ENCODE measurements at places on chromosomes 1 and 21.
A peak's percentile ranks its signal among the peaks of the same experiment; 100 is the strongest.

DNA sequence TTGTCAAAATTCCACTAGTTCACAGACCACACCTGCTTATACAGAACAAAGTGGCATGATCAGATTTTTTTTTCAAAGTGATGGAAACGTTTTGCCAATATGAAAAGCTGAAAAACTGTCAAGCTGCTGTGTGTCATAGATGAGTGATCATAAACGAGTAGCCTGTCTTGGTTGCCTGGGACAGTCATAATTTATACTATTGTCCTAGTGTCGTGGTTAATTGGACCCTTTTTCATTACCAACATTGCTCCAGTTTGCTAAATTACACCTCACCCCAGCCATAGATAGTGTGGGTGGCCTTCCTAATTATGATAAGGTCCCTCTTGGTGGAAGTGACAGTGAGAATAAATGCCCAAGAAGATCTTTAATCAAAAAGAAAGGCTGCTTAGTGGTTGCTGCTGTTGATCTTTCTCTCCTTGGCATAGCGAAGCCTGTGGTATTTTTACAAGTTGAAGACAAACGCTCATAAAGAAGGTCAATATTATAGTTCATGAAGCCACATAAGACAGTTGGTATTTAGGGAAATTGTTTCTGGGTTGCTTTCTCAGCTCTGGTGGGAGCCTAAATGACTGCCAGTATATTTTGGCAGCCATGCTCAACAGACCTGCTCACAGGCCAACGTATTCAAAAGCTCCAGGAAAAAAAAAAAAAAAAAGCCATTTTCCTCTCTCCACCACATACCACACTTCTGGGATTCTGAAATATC, 478.1 kb downstream of the PLA2G4A start:
- H3K27ac ChIP-seq, result no peak overlapping the region
- H3K27me3 ChIP-seq, result no peaks in the 10 kb centered on the region
- H3K36me3 ChIP-seq, result no peaks in the 10 kb centered on the region
- DNase-seq, result no peak

DNA sequence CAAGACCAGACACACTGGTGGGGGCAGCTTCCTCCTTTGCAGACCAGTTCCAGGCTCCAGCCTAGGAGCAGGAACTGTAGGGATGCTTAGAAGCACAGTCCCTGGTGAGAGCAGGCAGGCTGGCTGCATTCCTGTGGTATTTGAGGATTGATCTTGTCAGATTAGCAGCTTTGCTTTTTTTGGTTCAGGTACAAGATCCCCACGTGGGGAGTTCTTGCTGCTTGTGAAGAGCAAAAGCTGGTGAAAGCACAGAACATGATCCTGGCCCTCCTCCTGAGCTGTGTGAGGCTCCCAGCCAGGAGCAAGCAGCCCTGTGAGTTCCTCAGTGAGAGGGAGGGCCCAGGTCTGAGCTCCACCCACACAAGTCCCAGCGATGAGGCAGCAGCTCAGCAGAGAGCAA, 75.3 kb upstream of the ARTN start:
- no peaks in the 10 kb centered on the region for H3K36me3 ChIP-seq
- no peak overlapping the region for H3K27ac ChIP-seq
- peaks cover 27% of the 10 kb centered on the region for H3K4me1 ChIP-seq

DNA sequence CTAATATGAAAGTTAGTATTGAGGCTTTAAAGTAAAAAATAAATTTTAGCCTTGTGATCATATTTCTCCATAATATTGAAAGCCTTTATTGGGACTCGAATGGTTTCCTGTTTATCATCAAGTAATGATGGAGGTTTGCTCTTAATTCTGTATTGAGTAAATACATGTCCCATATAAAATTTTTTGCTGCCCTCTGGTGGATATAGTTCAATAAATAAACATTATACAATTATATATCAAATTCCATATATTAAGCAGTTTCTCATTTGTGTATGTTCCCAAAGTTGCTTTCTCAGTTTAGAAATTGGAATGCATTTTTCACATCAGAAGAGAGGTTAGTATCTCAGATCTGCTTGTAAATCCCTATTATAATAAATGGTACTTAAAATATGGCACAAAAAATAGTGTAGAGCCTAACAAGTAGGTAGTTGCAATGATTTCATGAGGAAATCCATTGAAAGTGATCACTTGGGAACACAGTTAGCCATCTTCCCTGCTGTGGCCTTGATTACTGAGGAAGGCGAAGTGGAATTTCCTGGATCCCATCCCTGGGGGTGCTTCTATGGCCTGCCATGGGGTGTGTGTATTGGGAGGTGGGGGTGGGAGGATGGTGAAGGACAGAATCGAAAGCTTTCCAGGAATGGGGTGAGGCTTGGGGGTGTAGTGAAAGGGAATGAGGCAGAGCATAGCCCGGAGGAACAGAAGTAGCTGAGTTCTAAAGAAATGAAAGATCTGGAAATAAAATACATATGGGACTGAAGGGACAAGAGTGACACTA, 84.1 kb upstream of the C21orf91 start:
- no peak overlapping the region for H3K4me3 ChIP-seq
- no peaks in the 10 kb centered on the region for H3K36me3 ChIP-seq
- no peak overlapping the region for H3K27ac ChIP-seq
- no peaks in the 10 kb centered on the region for H3K4me1 ChIP-seq
- no peak for DNase-seq

GRCh38 chr1:22238356-22239224, 95.7 kb upstream of the WNT4 start:
- H3K4me1 ChIP-seq, result peaks cover 28% of the 10 kb centered on the region
- H3K4me3 ChIP-seq, result no peak overlapping the region
- H3K36me3 ChIP-seq, result no peaks in the 10 kb centered on the region
- no peak for DNase-seq
- no peaks in the 10 kb centered on the region for H3K27me3 ChIP-seq

- peaks cover 4% of the 10 kb centered on the region for H3K4me1 ChIP-seq
- H3K27me3 ChIP-seq, result no peaks in the 10 kb centered on the region
- DNase-seq, result no peak
- no peak overlapping the region for H3K4me3 ChIP-seq
- H3K27ac ChIP-seq, result no peak overlapping the region
These were observed 43.9 kb downstream of the COQ8A start for GRCh38 chr1:226983992-226984364.

DNA sequence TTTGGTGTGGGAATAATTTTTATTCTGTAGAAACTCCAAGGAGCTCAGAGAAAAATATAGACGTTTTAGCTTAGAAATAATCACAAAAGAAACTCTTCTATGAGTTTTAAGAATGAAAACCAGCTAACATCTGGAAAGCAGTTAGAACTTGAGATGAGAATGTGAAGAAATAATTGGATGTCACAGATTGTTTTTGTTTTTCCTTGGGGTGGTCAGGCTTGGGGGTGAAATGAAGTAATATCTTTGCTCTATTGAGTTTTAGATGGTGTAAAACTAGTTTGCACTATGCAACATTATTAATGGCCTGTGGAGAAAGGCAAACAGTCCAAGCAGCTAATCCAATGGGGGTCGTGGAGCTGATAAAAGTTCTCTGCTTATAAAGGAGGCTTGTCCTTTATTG, 101.2 kb downstream of the FMN2 start:
- no peak overlapping the region for H3K4me3 ChIP-seq
- H3K27me3 ChIP-seq, result no peaks in the 10 kb centered on the region
- no peaks in the 10 kb centered on the region for H3K4me1 ChIP-seq
- no peaks in the 10 kb centered on the region for H3K36me3 ChIP-seq
- no peak for DNase-seq

DNA sequence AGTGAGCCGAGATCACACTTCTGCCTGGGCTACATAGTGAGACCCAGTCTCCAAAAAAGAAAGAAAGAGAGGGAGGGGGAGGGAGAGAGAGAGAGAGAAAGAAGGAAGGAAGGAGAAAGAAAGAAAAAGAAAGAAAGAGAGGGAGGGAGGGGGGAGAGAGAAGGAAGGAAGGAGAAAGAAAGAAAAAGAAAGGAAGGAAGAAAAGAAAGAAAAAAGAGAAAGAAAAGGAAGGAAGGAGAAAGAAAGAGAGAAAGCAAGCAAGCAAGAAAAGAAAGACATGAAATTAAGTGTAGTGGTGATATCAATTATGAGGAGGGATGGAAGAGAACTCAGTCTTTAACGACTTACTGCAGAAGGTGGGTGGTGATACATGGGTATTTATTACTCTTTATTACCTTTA, 38.5 kb downstream of the CA6 start:
- no peaks in the 10 kb centered on the region for H3K36me3 ChIP-seq
- no peak overlapping the region for H3K4me3 ChIP-seq
- no peaks in the 10 kb centered on the region for H3K27me3 ChIP-seq
- no peak for DNase-seq
- peaks cover 24% of the 10 kb centered on the region for H3K4me1 ChIP-seq
- no peak overlapping the region for H3K27ac ChIP-seq

DNA sequence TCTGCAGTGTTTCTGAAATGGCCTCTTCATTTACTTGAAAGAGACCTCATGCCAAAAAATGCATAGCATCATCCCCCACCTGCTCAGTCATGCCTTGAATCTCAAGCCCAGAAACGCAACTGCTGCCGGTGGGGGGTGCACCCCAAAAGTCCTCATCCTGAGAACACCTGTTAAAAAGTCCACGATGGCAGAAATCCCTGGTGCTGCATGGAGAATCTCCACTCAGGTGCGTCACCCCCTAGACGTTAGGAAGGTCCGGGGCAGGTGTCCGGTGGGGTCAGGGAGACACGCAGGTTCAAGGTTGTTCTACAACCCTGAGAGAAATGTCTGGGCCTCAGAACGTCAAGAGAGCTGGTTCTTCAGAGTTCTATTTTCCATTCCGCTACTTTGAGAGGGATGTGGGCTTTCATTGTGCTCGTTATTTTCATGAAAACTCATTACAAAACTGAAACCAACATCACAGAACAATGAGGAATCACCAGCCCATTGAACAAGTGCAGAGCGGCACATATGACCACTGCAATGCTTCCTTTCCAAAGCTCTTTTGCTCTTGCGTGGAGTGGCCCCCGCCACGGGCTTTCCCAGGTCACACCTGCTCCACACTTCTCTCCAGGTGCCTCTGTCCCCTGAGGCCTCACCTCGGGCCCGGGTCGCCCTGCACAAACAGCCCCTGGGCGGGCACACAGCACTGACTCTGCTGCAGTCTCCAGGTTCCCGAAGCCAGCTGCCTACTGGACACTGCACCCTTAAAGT, 201.9 kb downstream of the TOMM20 start:
- H3K27me3 ChIP-seq, result no peaks in the 10 kb centered on the region
- DNase-seq, result peak; percentile 85
- H3K4me1 ChIP-seq, result peaks cover 32% of the 10 kb centered on the region

GRCh38 chr21:18350216-18350615, 53.4 kb downstream of the TMPRSS15 start:
- no peak for DNase-seq
- no peaks in the 10 kb centered on the region for H3K4me1 ChIP-seq
- H3K36me3 ChIP-seq, result no peaks in the 10 kb centered on the region
- H3K27ac ChIP-seq, result no peak overlapping the region

GRCh38 chr1:176735201-176735600, 272.2 kb downstream of the PAPPA2 start:
- DNase-seq, result no peak
- no peak overlapping the region for H3K27ac ChIP-seq
- H3K4me1 ChIP-seq, result no peaks in the 10 kb centered on the region
- no peaks in the 10 kb centered on the region for H3K36me3 ChIP-seq
- no peaks in the 10 kb centered on the region for H3K27me3 ChIP-seq
- H3K4me3 ChIP-seq, result no peak overlapping the region

DNA sequence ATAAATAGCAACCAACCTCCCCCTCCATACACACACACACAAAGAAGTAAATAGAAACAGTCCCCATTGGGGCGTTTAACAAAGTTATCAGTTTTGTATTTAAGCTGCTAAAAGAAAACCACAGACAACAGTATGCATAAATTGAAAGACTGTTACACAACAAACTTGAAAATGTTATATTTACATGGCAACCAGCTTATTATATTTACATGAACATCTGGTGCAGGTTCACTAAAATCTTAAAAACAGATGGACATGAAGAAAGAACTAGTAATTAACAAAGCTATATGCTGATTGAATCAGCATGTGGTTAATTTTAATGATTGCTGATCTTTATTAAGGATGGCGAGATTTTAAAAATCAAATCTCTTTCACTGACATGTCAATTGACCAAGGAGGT, 384.7 kb downstream of the LRRIQ3 start:
- no peaks in the 10 kb centered on the region for H3K36me3 ChIP-seq
- DNase-seq, result no peak
- H3K4me1 ChIP-seq, result no peaks in the 10 kb centered on the region

GRCh38 chr1:58717979-58718378, 18.1 kb upstream of the MYSM1 start:
- no peak for DNase-seq
- H3K4me3 ChIP-seq, result no peak overlapping the region
- H3K36me3 ChIP-seq, result no peaks in the 10 kb centered on the region

DNA sequence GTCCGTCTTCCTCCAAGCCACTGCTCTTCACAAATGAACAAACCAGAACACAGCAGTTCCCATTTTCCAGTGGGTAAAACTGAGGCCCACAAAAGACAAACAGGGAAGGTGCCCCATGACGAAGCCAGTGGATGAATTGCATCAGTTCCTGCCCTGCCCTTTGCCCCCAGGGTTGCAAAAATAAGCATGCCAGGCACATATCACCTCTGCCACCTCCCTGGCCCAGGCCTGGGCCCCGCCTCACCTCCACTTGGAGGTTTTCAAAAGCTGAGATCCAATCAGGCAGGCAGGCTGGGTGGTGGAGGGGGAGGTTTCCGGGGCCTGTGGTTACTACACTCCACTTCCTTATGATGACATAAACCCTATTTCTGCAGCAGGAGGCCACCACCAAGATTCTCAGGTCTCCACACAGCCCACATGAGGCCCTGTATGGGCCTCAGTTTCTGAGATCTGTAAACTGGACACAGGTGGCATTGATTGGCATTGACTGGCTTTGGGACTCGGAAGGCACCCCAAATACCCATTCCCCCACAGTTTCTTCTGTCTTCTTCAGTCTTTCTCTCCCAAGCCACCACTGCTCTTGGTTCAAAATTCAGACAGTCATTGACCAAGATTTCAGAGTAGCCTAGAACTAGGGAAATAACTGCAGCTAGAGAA, 4.1 kb downstream of the KIF21B start:
- H3K27ac ChIP-seq, result no peak overlapping the region
- no peak overlapping the region for H3K4me3 ChIP-seq
- no peak for DNase-seq
- peaks cover 35% of the 10 kb centered on the region for H3K4me1 ChIP-seq

GRCh38 chr1:6880951-6881690, 95.9 kb downstream of the CAMTA1 start:
- no peaks in the 10 kb centered on the region for H3K27me3 ChIP-seq
- DNase-seq, result no peak
- H3K27ac ChIP-seq, result no peak overlapping the region
- H3K36me3 ChIP-seq, result no peaks in the 10 kb centered on the region
- no peaks in the 10 kb centered on the region for H3K4me1 ChIP-seq

- no peak overlapping the region for H3K27ac ChIP-seq
- H3K27me3 ChIP-seq, result no peaks in the 10 kb centered on the region
- H3K4me3 ChIP-seq, result no peak overlapping the region
- no peaks in the 10 kb centered on the region for H3K4me1 ChIP-seq
- no peaks in the 10 kb centered on the region for H3K36me3 ChIP-seq
These were observed 49.5 kb upstream of the LRRN2 start for GRCh38 chr1:204735042-204735441.

- no peak overlapping the region for H3K27ac ChIP-seq
- DNase-seq, result no peak
- no peak overlapping the region for H3K4me3 ChIP-seq
- no peaks in the 10 kb centered on the region for H3K36me3 ChIP-seq
These were observed 15.2 kb downstream of the PRXL2B start for GRCh38 chr1:2601721-2602303.

GRCh38 chr1:14880456-14881316, 272.9 kb upstream of the TMEM51 start:
- DNase-seq, result no peak
- H3K4me3 ChIP-seq, result no peak overlapping the region
- H3K27ac ChIP-seq, result peak overlapping the region; percentile 82
- no peaks in the 10 kb centered on the region for H3K27me3 ChIP-seq
- no peaks in the 10 kb centered on the region for H3K36me3 ChIP-seq

All from vagina (tissue), 2 donors.